Islet precursor cell (in vitro differentiated cells): ENCODE measurements at places on chromosomes 12 and 14.

DNA sequence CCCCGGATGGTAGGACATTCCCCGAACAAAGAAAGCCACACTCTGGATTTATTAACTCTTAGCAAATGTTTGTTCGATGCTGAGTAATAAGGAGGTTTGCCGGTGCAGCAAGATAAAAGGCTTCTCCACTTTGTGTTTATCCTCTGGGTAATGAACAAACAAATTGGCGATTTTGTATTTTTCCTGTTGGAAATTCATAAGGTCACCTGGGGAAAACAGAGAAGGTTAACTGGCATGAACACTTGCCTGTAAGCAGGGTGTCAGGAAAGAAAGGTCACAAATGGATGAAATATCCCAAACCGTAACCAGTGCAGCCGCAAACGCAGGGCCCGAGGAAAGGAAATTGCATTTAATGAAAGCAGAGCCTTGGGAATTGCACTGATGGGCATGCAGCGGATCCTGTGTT, 132.8 kb downstream of the RMST start:
- no peak for DNase-seq

DNA sequence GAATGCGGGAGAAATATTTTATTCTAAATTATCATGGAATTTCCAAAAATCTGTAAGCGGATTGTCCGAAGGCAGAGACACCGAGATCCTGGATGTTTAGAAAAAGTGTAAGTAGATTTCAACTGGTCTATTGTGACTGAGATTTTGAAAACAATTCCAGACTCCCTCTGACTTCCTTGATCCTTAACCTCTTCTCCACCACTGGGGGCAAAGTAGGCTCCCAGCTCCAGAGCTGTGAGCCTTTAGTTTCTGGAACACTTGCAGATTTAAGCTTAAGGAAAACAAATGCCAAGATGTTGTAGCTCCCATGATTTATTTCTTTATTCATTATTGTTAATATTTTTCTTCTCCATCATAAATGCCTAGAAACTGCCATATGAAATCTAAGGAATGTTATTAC, 1320.5 kb upstream of the SEL1L start:
- no peak for DNase-seq

- peak; percentile 71 for DNase-seq
These were observed 17.4 kb upstream of the GALNT16 start for GRCh38 chr14:69242311-69243224.

GRCh38 chr12:70982991-70983390, 62.5 kb upstream of the PTPRR start:
- DNase-seq: no peak

- DNase-seq: no peak
These were observed 1.0 kb downstream of the ZDHHC22 start for GRCh38 chr14:77140359-77141213.

DNA sequence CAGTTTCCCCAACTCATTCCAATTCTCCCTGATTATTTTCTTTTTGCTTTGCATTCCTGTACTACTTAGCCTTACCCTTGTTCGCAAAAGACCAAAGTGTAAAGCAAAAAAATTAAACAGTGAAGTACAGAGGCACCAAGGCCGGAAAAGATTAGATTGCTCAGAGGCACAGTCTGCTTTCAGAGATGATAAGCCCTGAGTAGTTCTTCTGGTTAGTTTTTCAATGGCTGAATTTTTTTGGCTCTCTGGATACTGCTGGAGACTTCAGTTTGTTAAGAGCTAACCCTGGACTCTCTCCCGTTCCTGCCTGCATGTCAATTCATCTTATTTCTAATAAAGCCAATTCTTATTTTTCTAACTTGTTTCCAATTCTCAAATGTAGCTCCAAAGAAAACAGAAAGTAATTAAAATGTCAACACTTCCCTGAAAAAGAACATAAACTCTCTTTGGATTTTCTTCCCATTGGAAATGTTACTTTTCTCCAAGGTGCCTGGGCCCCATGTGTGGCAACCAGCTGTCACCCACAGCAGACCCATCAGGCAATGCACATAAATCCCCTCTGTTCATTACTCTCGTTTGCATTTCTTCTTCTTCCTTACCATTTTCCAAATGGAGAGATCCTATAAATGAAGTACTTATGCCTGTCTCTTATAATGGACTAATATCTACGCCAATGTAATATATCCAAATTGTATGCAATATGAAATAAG, 142.8 kb downstream of the BTG1 start:
- DNase-seq: no peak

DNA sequence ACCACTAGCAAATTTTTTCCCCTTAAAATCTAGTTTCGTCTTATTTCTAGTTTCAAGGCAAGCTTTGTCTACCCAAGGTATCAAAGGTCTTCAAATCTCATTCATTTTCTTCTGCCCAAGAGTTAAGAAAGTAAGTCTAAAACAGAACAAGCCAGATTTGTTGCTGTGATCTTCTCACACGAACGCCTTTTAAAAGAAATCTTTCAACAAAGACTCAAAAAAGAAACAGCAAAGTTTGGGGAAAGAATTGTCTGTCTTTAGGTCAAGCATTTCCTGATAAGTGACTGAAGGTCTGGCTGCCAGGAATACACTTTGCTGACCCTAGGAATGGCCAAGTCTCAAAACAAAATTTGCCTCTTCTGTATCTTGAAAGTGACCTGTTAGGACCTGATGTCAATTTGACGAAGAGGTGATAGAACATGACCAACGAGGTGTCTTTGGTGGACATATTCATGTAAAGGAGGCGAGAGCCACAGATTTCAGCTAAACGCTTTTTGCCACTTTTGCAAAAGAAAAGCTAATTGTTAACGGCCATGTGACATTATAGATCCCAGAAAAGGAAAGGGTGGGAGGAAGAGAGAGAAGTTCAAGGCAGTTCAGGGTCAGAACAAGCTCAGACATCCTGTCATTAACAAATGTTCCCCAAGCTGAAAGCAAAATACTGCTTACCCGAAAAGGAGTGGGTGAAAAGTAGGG, 1.7 kb downstream of the CDK17 start:
- no peak for DNase-seq

GRCh38 chr14:60862283-60862682, 118.6 kb downstream of the TRMT5 start:
- DNase-seq: no peak

DNA sequence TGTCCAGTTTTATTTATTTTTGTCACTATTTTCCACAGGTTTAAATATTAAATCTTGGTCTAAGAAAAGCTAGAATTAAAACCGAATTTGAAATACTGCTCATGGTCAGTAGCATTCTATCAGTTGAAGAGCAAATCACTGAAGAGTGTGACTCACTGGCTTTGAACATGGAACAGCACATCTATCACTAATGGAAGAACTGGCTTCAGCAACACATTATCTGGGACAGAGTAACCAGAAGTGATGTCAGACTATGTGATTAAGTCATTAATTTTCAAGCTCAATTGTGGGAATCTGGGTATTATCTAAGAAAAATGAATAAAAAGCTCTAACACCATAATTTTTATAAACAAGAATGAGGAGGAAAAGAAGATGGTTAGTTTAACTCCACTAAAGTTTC, 527.5 kb downstream of the TMTC2 start:
- no peak for DNase-seq

GRCh38 chr12:66636771-66637170, 42.1 kb downstream of the GRIP1 start:
- peak; percentile 66 for DNase-seq

DNA sequence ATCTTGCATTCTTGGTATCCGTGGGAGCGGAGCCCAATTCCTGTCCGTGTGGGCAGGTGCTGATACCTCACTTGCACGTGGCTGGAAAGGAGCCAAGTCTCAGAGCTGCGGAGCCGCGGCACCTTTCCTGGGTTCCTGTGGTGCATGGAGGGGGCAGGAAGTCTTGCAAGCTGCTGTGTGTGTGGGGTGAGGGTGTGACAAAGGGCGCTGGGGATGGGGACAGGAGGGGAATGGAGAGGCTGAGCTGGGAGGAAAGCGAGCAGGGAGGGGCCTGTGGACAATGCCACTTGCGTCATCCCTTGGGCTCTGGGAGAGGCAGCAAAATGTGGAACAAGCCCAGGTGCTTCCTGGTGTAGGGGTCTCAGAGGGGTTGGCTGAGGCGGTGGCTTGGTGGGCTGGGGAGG, 86.7 kb downstream of the CALM1 start:
- DNase-seq: no peak

GRCh38 chr12:85807730-85808129, 28.5 kb downstream of the RASSF9 start:
- DNase-seq: no peak

DNA sequence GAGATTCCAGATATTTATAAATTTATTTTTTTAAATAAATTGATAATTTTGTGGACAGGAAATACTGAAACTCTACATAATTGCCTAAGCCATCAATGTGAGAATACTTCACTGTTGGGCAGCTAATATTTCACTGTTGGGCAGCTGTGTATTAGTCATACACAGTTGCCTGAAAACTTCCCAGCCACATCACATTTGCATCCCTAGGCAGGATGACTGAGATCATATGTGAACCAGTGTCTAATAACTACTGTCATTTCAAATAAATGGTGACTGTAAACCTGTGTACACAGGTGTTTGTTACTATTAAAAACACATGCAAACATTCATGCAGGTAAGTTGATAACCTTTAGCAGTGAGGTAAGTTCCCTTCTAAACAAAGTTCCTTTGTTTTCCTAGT, 43.9 kb downstream of the TMTC3 start:
- no peak for DNase-seq

DNA sequence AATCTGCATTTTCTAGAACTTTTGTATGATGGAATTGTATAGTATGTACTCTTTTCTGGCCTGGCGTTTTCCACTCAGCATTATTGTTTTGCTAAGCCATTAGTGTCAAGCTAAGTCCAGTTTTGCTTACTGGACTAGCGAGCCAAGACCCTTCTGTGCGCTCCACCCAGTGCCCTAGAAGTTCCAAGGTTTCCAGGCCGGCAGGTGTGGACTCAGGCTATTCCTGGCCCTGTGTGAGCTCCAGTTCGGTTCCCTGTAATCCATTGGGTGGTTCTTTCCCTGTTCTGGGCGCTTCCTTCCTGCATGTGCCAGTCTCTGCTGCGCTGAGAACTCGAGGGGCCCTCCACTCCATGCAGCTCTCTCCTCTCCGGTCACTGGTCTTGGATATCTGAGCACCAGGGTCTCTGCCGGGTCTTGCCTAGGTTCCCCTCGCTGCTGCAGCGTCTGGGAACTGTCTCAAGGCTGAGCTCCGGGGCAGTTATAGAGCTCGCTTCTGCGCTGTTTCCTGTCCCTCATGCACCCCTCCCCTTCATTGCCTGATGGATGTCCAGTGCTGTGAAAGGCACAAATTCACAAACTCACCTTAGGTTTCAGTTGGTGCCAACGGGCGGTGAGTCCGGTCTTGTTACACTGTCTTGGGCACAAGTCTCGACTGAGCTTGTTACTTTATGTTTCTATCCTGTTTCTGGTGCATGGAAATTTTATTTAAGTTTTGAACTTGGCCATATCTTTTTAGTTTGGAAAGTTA, 100.8 kb downstream of the ADGRD1 start:
- no peak for DNase-seq

GRCh38 chr14:22901799-22902198, 17.1 kb downstream of the RBM23 start:
- DNase-seq: no peak

DNA sequence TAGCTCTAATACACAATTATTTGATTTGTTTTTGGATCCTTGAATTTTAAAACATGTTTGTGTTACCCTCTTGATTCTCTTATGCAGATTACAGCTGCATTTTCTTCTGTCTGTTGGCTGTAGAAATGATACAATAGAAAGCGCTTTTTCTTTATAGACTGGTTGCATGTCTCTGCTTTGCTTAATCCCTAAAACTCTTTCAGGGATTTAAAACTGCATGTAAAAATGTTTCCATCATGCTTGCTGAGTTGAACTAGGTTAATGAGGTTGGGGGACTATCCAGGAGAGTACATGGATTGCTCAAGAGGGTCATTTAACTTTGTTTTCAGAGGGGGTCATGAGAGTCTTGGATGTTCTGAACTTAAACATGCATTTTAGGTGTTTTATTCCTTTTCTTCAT, 166.4 kb upstream of the IFNG-AS1 start:
- no peak for DNase-seq

DNA sequence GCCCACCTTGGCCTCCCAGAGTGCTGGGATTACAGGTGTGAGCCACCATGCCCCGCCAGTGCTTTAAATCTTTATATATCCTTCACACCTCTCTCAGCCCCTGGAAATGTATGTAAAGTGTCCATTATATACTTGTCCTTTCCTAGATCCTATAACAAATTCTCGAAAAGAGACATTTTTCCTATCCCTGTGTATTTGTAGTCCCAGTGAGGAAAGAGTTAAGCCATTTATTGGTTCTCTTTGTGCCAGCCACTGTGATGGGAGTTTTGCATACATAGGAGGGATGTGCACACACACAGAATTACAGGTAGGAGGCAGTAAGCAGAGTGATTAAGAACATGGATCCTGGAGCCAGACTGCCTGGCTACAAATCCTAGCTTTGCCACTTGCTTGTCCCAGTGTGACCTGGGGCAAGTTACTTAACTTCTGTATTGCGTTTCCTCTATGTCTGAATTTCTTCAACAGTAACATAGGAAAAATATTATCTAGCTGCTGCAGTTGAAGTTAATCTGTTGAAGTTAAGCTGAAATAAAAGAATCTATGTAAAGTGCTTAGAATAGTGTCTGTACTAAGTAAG, 2.1 kb upstream of the RABGGTA start:
- DNase-seq: no peak

DNA sequence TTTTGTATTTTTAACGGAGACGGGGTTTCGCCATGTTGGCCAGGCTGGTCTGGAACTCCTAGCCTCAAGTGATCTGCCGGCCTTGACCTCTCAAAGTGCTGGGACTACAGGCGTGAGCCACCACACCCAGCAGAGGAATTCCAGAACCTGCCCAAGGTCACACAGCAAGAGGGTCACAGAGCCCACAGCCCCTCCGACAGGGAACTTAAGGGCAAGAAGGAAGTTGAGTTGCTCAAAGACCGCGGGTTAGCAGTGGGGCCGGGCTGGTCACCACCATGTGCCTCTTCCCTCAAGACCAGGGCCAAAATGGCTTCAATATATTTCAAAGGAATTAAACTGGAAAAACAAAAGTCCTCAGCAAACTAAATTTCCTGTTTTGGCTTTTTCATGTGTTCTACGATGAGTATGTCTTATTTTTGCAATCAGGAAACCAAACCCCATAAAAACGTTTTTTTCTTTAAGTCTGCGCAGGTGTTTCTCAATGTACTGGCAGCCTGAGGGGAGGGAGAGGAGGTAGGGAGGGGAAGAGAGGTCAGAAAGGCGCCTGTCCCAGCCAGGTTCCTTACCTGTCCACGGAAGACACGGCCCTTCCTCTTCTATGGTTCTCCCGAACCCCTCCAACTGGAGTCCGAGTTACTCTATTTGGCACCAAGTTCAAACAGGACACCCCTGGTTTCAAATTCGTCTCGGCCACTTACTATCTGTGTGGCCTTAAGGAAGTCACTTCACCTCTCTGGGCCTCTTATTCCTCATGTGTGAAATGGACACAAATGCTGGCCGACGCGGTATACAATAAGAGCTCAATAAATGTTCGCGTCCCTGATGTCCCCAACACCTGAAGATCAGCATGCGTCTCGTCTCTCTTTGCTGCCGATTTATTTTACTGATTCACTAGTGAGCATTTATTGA, 778 bp downstream of the SLC8B1 start:
- no peak for DNase-seq
